ENCODE measurements at places on chromosomes 4 and X.

DNA sequence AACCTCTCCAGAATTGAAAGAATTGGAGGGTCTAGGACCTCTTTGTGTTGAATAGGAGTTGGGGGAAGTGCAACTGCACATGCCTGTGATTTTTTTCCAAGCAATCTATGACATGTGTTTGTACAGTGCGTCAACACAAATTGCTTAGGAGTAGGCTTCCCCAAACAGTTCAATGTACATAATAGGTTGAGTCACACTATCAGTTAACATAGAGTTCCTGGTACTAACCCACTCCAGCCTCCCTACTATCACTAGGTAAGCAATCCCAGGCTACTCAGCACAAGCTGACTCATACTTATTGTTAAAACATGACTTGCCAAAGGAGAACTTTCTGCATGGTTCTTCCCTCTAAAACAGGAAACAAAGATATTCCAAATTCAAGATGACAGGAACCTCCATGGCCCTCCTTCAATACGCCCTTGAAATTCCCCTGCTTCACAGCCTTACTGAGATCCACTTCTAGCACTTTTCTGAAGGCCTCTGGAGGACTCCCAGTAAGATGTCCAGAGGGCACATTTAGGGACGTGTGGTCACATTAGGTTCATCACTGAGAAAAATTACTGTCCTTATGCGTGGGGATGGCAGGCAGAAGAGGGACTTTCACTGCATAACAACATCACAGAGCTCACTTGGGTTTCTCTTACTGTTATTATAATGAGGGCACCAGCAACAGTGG is 8.4 kb upstream of the VSIG1 start:
- DNase-seq: no peak

GRCh38 chr4:8287343-8288280 is 18.1 kb downstream of the HTRA3 start:
- DNase-seq: no peak

GRCh38 chr4:42371305-42372252 is 25.7 kb upstream of the SHISA3 start:
- no peak for DNase-seq

GRCh38 chrX:150610446-150610845 is 42.0 kb downstream of the MTM1 start:
- no peak for DNase-seq

GRCh38 chr4:177403746-177404145 is 38.5 kb downstream of the AGA start:
- DNase-seq: no peak

GRCh38 chrX:17743913-17744312 is 6.6 kb downstream of the SCML1 start:
- DNase-seq: no peak

DNA sequence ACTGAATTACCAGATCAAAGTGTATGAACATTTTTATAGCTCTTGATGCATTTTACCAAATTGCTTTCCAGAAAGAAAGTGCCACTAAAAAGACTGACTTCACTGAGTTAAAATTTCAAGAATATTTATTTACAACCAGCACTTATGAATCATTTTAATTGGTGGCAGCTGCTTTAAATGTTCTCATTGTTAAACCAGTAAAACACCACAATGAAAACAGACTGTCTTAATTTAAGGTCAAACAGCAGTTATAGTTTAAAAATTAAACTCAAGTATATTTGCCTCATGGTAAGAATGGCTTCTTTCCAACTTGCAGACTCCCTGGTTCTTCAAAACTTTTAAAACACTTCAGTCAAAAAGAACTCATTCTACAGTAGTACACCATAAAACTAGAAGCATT is 36.9 kb downstream of the AMMECR1 start:
- no peak for DNase-seq

GRCh38 chrX:39841604-39842003 is 256.2 kb downstream of the BCOR start:
- no peak for DNase-seq

GRCh38 chrX:150355913-150356312 is 7.2 kb upstream of the MAMLD1 start:
- no peak for DNase-seq

GRCh38 chr4:10875144-10875799 is 190.7 kb upstream of the CLNK start:
- DNase-seq: no peak

GRCh38 chrX:10926404-10926803 is 184.7 kb upstream of the HCCS start:
- no peak for DNase-seq

- DNase-seq: no peak
These were observed 22.2 kb upstream of the SULT1E1 start for GRCh38 chr4:69882150-69882549.

GRCh38 chr4:128291096-128291495 is 3.5 kb upstream of the PGRMC2 start:
- DNase-seq: no peak

GRCh38 chr4:16967722-16968121 is 69.3 kb upstream of the LDB2 start:
- DNase-seq: no peak

- DNase-seq: no peak
These were observed 3.2 kb downstream of the TDO2 start for GRCh38 chr4:155906554-155907247.

- DNase-seq: no peak
These were observed 128.7 kb downstream of the MSL3 start for GRCh38 chrX:11886745-11887144.

- DNase-seq: no peak
These were observed 8.1 kb downstream of the ETDB start for GRCh38 chrX:135112096-135112729.

DNA sequence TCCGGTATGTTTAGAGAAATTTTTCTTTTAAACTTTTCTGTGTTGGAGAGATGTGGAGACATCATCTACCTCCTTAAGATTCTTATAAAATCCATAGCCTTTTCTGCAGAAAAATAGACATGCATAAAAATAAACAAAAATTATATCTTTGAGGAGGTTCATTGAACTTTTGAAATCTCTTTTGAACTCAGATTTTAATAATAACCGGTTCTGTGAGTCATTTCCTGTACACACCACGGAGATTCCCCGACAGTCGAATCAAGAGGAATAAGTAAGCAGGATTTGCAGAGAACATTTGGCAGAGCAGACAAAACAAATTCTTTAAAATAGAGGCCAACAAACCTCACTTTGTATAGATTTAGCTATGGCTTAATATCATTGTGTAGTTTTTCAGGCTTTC is 918.7 kb upstream of the POU3F4 start:
- DNase-seq: no peak

DNA sequence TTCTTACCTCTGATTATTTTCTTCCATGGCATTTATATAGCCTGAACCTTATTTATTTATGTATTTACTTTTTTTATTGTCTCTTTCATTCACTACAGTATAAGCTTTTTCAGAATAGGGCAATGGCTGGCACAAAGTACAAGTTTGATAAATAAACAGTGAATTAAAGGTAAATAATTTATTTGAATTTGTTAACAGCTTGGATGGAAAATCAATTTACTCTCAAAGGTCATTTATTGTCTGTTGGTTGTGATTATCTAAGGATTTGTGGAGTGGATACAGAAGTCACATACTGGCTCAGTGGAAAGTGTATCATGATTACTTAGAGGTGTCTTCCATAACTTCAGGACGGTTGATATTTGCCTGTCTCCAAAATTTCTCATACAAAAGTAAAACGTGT is 2472.9 kb downstream of the PCDH7 start:
- DNase-seq: no peak

DNA sequence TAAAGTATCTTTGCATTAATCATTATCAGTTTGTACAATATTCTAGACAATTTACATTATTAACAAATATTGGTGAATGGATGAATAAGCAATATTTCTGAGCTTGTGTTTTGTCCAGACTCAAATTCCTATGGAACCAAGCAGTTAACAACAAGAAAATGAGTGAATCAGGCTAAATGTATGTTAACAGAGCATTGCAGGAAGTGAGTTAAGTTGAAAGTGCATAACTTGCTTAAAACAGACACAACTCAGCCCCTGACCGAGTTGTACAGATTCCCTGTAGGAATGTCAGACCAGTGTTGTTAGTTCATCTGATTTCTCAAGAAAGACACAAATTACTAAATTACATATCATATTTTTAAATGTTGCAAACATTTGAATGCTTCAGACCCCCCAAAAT is 23.7 kb upstream of the CSN1S1 start:
- DNase-seq: no peak

DNA sequence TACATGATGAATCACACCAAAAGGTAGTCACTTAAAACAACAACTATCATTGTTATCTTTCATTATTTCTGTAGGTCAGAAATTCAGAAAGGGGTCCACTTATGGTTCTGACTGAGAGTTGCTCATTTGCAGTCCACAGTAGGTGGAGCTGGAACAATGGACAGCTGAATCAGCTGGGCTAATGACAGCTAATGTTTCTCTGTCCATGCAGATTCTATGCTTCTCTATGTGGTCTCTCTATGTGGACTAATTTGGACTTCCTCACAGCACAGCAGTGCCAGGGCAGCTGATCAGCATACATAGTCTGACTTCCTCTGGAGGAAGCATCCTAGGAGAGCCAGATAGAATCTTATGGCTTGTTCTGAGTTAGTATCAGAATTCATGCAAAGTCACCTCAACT is 131.7 kb upstream of the INTU start:
- DNase-seq: no peak

DNA sequence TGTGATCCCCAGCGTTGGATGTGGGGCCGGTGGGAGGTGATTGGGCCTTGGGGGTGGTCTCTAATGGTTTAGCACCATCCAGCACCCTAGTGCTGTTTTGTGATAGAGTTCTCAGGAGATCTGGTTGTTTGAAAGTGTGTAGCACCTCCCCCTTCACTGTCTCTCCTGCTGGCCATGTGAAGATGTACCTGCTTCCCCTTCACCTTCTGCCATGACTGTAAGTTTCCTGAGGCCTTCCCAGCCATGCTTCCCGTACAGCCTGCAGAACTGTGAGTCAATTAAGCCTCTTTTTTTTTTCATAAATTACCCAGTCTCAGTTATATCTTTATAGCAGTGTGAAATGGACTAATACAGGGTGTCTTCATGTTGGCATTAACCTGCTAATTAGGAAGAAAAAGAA is 19.3 kb upstream of the TBC1D14 start:
- no peak for DNase-seq

GRCh38 chr4:6404611-6405396 is 67.6 kb downstream of the PPP2R2C start:
- DNase-seq: no peak

GRCh38 chr4:147547314-147548056 is 66.6 kb downstream of the EDNRA start:
- DNase-seq: no peak

GRCh38 chr4:105350859-105351490 is 122.9 kb downstream of the PPA2 start:
- DNase-seq: no peak

DNA sequence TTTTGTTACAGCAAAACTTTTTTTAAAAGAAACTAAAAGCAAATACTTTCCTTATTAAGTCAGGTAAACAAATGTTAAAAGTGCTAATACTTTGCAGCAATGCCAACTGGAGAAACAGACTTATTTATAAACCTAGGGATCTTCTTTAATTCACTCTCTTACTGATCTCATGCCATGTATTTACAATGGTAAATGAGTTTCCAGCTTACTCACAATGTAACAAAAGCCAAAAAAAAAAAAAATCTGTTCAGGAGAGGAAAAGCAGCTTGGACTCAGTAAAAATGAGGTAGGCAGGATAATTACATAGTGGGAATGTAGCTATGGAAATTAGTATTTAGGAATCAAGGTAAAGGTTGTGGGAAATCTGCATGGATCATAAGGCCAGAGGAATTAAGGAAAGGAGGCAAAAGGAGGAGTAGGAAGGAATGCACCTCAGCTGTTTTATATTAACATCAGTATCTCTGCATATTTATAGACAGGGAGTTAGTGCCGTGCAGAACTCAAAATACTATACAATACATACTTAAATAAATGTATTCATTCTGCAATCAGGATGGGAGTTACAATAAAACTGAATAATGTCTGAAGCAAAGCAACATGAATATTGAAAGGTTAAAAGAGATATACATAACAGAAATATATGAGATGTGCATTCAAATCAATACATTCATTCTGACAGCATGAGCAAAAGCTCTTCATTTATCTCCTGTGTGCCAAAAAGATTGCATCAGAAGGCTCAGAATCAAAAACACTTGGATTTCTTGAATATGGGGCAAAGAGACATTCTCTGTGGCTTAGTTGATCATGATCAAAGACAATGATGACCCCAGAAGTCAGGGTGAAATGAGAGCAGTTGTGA is 57.9 kb upstream of the ETNPPL start:
- DNase-seq: no peak

- no peak for DNase-seq
These were observed 214.9 kb upstream of the MAD2L1 start for GRCh38 chr4:120281581-120281980.

DNA sequence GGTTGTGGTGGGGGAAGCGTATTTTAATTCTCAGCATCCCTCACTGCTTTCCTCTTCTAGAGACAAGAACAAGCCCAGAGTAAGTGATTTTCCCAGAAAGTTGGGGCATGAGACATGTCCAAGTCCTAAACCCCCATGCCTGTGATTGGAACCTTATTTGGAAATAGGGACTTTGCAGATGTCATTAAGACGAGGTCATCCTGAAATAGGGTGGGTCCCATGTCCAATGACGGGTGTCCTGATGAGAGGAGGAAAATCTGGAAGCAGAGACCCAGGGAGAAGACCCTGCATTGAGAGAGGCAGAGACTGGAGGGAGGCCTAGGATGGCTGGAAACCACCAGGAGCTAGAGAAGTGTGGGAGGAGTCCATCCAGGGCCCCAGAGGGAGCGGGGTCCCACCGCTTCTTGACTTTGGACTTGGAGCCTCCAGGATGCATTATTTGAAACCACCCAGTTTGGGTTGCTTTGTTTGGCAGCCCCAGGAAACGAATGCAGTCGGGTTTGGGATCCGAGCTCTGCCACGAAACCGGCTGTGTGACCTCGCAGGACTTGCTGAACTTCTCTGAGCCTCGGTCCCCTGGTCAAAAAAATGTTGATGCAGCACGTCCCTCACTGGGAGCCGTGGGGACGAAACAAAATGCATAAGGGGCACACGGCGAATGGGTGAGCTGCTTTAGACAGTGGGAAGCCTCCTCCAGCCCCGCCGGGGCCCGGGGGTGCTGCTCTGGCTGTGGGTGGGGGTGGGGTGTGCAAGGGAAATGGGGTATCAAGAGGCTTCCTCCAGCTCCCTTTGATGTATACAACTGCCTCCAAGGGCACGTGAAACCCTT is 113.9 kb downstream of the CPZ start:
- no peak for DNase-seq
